ENCODE measurements at places on chromosomes 11 and 22. TPM values are rescaled to one million over a fixed set of nuclear protein-coding genes. Genes with fewer than 3 reads are reported as not detected.

The CREB3L1 gene
- 45.9 TPM for total RNA-seq

The OSM gene
- total RNA-seq = not detected

The FOSL1 gene
- 19.4 TPM for total RNA-seq

The C1QTNF5 gene
- 28.5 TPM for total RNA-seq

The TECTA gene
- 3.1 TPM for total RNA-seq

The OR8B8 gene
- not detected for total RNA-seq

The GUCY1A2 gene
- 0.25 TPM for total RNA-seq

The NNMT gene
- total RNA-seq = 895 TPM

The SLC1A2 gene
- total RNA-seq = 1.7 TPM

The CCND1 gene
- total RNA-seq = 83.2 TPM

The MFRP gene
- total RNA-seq = 0.12 TPM

The TMPRSS4 gene
- total RNA-seq = not detected

The JRKL gene
- total RNA-seq = 7.9 TPM

The APOA4 gene
- total RNA-seq = not detected

The CCDC90B gene
- total RNA-seq = 35.9 TPM

The ADM2 gene
- total RNA-seq = 9.4 TPM

The ADAMTS15 gene
- 28.5 TPM for total RNA-seq

The KRTAP5-7 gene
- not detected for total RNA-seq

The TYMP gene
- total RNA-seq = 36.5 TPM

The CABP7 gene
- not detected for total RNA-seq

The SLC25A45 gene
- 3.9 TPM for total RNA-seq

The RCOR2 gene
- total RNA-seq = 1.9 TPM

The XKR3 gene
- total RNA-seq = 0.05 TPM

All from cardiac ventricle fibroblast (primary cell).